ENCODE measurements at places on chromosomes 3 and 15.

DNA sequence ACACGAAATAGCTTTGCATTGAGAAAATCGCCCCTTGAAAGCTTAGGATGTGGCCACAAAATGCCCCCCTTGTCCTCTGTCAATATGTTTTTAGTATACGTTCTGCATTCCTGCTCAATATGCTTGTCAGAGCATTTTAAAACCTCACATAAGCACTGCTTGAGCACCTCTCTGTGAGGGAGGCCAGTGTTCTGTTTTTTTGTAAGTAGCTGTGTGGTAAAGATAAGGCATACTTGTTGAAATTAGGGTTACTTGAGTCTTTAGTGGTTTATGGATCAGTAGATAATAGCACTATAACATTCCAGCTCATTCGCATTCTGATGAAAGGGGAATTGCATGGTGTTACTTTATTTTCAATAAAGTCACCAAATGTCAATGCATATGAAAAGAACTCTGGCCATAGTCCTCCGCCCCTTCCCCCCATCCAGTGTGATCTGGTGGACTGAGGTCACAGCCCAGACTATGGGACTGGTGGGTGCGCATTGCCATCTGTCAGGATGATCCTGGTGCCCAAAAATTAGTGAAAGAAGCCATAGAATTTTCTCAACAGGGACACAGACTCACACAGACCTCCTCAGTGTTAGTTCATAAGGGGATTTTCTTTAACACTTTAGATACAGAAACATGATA is 33.1 kb downstream of the IL1RAP start:
- no peak for DNase-seq

- DNase-seq, result no peak
These were observed 48.5 kb downstream of the MED12L start for GRCh38 chr3:151133917-151134450.

- no peak for DNase-seq
These were observed 5.7 kb upstream of the PLSCR1 start for GRCh38 chr3:146550070-146550615.

DNA sequence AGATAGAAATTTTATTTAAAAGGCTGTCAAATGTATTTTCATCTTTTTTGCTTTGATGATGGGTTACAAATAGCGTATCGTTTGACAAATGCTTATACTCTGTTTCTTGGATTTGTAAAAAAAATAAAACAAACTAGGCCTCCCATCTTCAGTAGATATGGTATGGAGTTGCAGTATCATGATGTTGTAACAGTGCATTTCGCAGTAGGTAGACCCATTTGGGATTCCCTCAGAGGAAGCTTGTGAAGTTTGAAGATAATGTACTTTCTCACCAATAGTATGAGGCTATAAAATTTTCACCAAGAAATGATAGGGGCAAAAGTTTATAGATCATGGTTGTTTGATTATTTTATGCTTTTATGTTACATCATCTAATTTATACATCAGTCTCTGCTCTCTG is 10.8 kb downstream of the MBNL1 start:
- DNase-seq, result no peak

DNA sequence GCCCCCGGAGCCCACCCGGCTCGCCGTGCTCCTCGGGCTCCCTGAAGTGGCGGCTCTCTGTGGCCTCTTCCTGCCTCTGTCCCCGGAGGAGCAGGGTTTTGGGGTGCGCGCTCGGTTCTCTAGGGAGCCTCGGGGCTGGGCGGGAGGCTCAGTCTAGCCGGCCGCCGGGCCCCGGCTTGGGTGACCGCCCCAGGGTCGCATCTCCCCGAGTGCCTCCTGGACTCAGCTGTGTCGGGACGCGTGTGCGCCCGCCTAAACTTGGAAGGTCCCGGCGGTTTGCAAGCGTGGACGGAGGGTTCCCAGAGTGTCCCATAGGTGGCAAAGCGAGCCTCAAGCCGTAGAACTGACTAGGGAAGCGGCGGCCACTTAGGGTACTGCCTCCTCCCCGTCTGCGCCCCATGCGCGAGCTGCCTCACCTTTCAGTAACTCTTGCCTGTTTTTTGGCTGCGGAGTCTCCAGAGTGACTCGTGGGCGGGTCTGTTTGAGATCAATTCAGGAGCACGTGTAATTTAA is 601 bp downstream of the ACTL6A start:
- peak; percentile 82 for DNase-seq

GRCh38 chr3:27504749-27505148 is 20.6 kb upstream of the SLC4A7 start:
- no peak for DNase-seq
